ENCODE measurements at places on chromosomes 12 and 14. TPM values are rescaled to one million over a fixed set of nuclear protein-coding genes. Genes with fewer than 3 reads are reported as not detected.

DNA sequence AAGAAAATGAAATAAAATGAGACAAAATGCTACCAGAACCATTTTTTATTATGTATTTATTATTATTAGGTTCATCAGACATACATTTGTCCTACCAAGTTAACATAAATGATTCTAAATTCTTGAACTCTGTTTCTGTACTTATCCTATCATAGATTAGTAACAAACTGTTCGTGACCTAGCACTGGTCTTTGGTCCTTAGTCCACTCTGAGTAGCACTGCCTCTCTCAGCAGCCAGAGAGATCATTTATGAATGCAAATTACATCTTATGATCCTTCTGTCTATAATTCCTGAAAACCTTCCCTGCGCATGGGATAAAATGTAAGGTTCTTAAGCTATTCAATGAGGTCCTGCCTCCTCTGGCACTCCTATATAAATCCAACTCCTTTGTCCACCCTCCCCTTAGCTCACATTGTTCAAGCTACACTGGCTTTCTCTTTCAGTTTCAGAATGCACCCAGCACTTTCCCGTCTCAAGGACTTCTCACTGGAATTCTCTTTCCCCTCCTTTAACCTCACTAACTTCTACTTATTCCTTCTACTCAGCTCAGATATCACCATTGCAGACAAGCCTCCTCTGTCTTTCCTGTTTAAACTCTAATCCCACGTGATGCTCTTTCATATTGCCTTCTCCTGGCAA, 17.1 kb downstream of the PDZRN4 start:
- no peak for DNase-seq

GRCh38 chr12:27780612-27781408, 774 bp upstream of the MANSC4 start:
- DNase-seq: peak; percentile 37

DNA sequence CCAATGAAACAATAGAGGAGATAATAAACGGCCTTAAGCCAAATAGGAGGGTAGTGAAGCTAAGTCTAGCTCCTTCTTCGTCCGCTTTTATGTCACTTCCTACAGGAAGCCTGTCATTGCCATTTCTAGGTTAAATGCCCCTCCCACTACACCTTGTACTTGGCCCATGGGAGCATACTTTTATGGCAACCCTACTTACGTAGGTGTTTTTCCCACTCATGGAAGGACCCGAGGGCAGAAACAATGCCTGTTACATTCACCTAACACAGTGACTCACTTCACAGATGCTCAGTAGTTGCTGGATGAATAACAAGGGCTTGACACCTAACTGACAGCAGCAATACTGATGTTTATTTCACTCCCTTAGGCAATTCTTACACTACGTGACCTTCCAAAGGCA, 44.5 kb downstream of the ALKBH1 start:
- DNase-seq: no peak

DNA sequence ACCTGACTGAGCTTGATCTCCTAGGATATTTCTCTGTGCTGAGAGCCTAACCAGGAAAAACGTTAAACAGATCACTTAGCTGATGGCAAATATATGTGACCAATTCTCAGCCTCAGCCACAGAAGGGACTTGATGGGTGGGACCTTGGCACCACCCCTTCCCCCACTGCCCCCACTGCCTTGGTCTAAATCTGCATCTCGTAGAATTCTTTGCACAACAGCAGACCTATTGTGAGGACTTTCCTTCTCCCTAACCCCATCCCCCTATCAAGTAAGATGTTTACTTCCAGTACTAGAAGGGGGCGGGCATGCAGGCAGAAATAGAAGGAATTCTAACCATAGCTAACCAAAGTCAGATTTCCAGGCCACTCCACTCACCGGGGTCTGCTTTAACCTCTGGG, 313.2 kb downstream of the PCNX1 start:
- DNase-seq: no peak

DNA sequence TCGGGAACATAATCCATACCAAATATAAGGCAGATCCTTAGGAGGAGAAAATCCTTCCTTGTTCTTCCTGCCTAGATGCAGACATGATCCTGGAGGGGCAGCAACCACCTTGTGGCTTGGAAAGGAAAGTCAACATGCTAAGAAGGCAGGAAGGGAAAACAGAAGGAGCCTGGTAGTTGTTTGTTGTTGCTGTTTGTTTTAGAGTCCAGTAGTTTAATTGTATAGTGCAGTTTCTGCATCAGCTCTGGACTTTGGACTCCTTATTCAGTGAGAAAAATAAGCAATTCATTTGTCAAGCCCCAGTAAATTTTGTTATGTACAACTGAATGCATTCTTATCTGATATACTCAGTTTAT, 45.7 kb upstream of the APPL2 start:
- DNase-seq: no peak

GRCh38 chr14:30971586-30971985, 53.9 kb upstream of the AP4S1 start:
- no peak for DNase-seq

GRCh38 chr12:55930771-55931316, at the start of gene DGKA:
Gene DGKA (plus strand): TSS chr12:55931162. CDS start chr12:55936504, 5,342 bp downstream.
- peak; percentile 87 for DNase-seq

DNA sequence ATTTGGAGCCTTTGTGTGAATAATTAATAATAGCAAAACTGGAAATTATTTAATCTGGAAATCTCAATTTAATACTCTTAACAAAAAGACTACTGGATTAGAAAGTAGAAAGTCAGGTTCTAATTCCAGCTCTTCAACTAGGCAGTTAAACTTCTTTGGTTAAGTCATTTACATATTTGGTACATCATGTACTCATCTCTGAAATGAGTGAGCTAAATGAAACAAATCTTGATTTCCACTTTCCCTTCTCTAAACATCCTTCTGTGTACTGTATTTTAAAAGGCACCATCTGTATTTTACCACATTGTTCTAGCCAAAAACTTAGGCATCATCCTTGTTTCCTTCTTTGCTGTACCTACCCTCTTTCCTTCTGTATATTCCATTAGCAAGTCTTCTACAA, 26.9 kb downstream of the CRADD start:
- DNase-seq: no peak

GRCh38 chr14:60116181-60116580, 24.5 kb downstream of the PCNX4 start:
- no peak for DNase-seq

GRCh38 chr14:105876158-105876557, 349.8 kb downstream of the TMEM121 start:
- no peak for DNase-seq

The PLA2G1B gene
- total RNA-seq: not detected

DNA sequence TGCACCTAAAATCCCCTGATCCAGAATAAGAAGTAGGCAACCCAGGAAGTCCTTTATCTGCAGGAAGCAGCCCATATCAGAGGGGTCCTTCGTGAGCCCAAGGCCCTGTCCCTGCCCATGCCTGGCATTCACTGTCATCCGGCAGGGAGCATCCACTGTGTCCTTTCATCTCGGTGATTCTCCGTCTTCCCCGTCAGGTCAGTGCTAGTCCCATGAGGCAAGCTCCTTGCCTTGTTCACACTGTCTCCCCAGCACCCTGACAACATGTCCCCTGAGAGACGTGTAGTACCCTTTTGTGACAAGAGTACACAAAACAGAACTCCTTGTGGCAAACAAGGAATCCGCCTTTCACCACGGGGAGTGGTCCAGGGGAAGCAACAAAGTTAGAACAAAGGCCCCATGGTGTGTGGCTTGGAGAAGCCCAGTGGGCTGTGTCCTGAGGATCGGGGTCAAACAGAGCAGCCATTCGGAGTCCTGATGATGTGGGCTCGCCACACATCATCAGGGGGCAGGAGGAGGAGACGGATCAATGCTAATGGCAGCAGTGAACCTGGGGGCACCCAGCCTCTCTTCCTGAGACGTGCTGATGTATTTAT, 112.1 kb downstream of the DICER1 start:
- DNase-seq: no peak

The SYCP3 gene
- 0.21 TPM for total RNA-seq

- DNase-seq: no peak
These were observed 66.0 kb upstream of the ACTN1 start for GRCh38 chr14:69044965-69045555.

DNA sequence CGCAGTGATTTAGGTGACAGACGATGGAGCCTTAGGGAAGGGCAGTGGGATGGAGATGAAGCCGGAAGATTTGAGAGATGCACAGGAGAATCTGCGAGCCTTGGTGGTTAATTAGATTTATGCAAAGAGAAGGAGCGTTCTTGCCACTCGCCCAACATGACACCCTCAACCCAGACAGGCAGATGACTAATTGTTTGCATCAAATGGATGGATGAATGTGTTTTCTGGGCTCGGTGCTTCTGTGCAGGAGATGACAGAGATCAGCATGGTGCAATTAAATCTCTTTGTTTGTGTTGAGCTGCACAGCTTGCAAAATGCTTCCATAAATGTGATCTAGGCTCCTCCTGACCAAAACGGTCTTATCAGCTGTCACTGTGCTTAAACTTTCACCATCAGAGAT, 202.3 kb upstream of the PRMT8 start:
- no peak for DNase-seq

GRCh38 chr14:97854918-97855317, 1057.7 kb downstream of the VRK1 start:
- no peak for DNase-seq

- no peak for DNase-seq
These were observed 123.4 kb downstream of the PTPRQ start for GRCh38 chr12:80567401-80567800.

The LRTM2 gene
- not detected for total RNA-seq

GRCh38 chr14:76926521-76927251, 100.5 kb downstream of the LRRC74A start:
- peak; percentile 61 for DNase-seq

GRCh38 chr12:44003721-44004120, 167.8 kb downstream of the TMEM117 start:
- DNase-seq: no peak

- DNase-seq: no peak
These were observed 124.7 kb downstream of the EPS8 start for GRCh38 chr12:15664491-15664890.

The TSPAN8 gene
- not detected for total RNA-seq

DNA sequence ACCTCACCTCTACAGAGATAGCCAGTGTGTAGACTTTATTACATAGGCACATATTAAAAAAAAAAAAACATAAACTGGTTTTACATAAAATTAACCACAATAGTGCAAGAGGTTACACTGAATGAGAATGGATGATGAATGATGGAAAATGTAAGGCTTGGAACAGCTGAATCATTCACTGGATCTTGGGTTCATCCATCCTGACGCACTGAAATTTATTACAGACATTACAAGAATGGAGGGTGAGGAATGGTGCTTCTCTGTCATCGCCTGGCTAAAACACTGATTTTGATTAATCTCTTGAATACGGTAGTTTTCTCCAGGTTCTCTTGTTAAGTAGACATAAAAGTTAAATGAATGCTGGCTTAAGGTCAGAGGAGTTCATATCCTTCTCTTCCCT, 40.0 kb upstream of the GTF2A1 start:
- no peak for DNase-seq

GRCh38 chr14:22391908-22392565, 197.0 kb downstream of the DAD1 start:
- DNase-seq: no peak

GRCh38 chr12:43290836-43291235, 261.2 kb downstream of the ADAMTS20 start:
- DNase-seq: no peak

The TMED8 gene
- total RNA-seq: 26.0 TPM

DNA sequence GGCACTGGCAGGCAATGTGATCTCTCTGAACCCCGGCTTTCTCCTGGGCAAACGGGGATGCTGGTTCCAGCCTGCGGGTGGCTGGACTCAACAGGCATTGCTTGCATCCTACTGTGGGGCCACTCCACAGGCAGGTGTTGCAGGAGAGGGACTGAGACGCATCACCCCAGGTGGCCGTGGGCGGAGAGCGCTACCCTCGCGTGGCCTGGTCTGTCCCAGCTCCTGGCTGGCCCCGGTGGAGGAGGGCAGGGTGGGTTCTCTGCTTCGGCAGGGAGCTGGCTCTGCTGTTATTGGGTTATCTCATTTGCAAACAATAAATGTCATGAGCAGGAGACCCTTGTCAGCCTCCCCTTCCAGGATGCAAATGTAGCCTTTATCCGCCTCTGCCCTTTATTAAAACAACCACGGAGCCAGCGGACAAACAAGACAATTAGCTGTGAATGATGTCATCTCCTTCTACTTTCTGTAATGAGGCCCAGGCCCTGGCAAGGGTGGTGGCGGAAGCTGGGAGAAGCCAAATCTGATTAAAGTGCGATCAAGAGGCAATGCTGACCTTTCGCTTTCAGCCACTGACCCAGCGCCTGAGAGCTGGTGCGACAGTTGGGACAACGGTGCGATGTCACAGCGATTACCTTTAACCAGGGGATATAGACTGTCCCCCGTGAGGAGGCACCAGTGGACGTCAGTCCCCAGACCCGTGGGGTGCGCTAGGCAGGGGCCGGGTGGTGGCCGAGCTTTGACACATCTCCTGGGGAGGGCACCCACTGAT, 161.8 kb downstream of the KIF26A start:
- DNase-seq: no peak

GRCh38 chr12:130839770-130840404, 837 bp upstream of the STX2 start:
- DNase-seq: no peak

The AICDA gene
- total RNA-seq: not detected

The BATF gene
- total RNA-seq: 46.2 TPM

- DNase-seq: no peak
These were observed 362.2 kb downstream of the CCDC91 start for GRCh38 chr12:28552251-28552970.

DNA sequence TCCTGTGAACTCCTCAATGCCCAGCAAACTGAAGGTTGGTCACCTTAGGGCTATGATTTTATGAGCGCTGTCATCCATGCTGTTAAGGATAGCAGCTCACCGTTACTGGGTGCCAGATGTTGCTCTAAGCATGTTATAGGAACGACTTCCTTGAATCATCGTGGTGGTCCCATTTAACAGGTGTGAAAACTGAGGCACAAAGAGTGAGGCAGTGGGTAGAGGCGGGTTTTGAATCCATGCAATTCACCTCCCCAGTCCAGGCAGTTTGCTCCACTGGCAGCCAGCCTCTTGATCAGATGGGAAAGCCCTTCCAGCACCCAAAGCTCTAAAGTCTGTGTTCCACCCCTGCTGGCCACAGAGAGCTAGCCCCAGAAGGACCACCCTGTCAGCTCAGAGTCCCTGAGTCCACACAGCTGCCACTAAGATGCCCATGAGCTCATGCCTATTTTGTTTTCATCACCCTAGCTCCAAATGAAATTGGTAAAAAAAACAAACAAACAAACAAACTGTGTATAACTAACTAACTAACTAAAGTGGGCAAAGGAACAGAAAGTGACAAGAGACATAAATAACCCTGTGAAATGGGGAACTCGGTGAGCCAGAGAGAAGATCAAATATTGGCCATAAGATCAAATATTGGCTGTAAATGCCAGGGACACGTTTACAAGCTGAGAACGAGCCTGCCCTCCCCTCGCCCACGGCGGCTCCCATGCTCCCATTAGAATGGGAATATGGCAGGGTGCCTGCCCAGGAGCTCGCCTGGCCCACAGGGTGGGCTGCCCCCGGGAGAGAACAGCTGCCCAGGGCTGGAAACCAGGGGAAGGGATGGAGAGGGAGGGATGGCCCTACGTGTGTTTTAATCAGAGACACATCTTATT, 72.3 kb upstream of the RFLNA start:
- DNase-seq: no peak
